ENCODE measurements at places on chromosomes 4 and X.

- no peak for DNase-seq
These were observed 73.3 kb upstream of the SOD3 start for GRCh38 chr4:24722026-24722568.

GRCh38 chrX:97310373-97310772 lies 426.7 kb downstream of the RPA4 start:
- DNase-seq: no peak

DNA sequence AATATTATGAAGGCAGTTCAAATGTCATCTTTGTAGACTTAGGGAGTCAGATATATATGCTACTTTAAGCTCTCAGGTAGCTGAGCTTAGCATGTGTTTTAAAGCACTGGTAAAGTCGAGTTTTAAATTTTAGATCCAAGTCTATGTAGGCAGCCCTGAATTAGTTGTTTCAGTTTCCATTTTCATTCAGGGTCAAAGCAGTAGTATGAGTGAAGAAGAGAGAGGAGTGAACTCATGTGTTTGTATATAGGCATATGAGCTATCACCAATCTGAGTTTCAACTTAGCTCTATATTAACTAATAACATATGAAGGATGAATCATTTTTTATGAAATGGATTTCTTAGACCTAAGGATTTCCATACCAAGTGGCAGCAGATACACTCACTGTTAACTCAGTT lies 1353.4 kb downstream of the FSTL5 start:
- DNase-seq: no peak

- DNase-seq: no peak
These were observed 36.6 kb downstream of the SAT1 start for GRCh38 chrX:23819385-23820234.

- DNase-seq: peak; percentile 2
These were observed 29.5 kb downstream of the DMP1 start for GRCh38 chr4:87679449-87680169.

DNA sequence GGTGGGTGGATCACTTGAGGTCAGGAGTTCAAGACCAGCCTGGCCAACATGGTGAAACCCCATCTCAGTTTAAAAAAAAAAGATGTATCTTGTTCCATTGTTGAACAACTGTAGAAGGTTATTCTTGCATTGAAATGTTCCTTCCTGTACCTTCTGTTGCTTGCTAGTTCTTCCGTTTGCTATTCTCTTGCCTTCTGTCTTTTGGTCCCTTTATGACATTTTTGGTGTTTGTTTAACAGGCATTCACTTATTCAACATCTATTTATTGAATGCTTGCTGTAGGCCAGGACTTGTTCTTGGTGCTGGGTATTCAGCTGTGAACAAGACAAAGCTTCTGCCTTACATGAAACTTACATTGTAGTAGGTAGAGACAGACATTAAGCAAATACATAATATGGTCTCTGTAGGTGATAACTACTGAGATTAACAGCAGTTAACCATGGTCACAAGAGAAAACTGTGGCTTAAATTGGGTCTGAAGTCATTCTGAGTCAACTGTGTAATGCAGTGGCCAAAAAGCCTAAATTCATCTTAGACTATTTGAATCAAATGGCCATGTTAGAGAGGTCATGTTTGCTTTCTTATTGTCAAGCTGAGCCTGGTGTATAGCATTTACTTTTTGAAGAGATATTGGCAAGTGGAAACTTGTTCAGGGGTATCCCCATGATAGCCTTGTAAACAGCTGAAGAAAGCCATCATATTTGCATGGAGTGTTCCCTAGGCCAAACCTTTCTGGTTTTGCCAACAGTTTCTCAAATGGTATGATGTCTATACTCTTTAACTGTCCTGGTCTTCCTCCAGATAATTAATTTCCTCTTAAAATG lies 35.6 kb downstream of the GAB1 start:
- DNase-seq: no peak

GRCh38 chr4:11019451-11020240 lies 335.1 kb upstream of the CLNK start:
- DNase-seq: no peak

DNA sequence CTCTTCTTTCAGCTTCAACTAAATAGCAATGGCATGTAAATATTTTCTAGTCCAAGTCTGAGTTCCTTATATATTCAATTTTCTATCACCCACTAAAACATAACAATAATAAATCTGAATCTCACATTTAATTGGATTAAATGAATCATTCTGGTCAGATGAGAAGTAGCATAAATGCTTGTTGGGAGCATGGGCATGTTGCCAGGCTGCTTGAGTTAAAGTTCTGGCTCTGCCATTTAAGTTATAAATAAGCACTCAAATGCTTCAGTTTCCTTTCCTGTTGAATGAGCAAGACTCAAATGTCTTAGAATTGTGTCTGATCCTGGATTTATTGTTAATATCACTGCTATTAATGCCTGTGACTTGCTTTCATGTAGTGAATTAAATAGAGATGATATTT lies 496.3 kb downstream of the STPG2 start:
- DNase-seq: no peak

GRCh38 chr4:57966987-57967760 lies 857.0 kb upstream of the IGFBP7 start:
- DNase-seq: no peak

GRCh38 chr4:150782921-150783320 lies 201.0 kb downstream of the MAB21L2 start:
- no peak for DNase-seq

DNA sequence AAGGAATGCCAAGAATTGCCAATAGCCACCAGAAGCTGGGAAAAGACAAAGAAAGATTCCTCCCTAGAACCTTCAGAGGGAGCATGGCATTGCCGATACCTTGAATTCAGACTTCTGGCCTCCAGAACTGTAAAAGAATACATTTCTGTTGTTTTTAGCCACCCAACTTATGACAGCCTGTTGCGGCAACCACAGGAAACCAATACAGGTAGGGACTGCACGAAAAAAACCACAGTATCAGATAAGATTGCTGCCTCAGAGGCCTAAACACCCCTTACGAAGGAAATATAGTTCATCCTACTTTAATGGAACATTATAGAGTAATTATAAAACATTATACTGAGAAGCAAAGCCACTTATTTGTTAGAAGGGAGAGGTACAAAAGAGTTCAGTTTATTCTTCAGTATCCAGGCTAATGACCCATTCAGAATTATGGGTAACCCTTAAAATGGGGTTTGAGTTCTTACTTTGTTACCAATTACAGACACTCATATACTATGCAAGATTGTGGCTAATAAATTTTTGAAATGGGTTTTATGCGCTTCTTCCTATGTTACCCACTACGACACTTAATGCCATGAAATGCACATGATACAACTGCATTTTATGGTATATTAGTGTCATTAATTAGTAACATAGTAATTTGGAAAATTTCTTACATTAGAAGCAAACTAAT lies 37.4 kb upstream of the SMIM10L2A start:
- peak; percentile 3 for DNase-seq

DNA sequence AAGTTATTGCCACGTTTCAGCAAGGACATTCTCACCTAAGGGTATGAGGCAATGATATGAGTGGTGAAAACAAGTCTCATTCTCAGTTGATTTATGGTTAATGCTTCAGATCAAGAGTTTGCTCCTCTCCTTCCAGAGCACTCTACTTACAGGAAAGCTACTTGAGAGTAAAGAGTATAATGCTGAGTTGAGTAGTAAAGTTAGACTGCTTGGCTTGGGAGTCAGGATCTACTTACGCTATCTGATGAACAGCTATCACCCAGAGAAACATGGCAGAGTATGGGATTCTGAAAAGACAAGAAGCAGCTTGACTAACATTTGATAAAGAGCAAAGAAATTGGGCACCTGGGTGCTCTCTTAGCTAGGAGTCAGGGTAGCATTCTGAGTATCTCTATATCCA lies 211.8 kb downstream of the GLUD2 start:
- no peak for DNase-seq

DNA sequence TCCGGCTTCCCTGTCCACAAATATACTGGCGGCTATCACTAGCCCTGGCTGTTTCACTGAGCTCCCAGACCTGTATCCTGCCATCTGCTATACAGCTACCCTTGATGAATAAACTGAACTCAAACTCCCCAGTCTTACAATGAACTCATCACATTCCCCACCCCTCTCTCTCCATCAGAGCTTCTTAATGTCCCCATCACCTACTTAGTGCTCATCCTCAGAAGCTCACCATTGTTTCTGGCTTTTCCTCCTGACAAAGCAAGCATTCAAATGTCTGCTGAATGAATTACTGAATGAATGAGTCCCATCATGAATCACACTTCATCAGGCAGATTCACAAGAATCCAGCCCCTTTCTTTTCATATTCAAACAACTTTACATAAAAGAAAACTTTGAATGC lies 5.7 kb upstream of the DGAT2L6 start:
- DNase-seq: no peak

DNA sequence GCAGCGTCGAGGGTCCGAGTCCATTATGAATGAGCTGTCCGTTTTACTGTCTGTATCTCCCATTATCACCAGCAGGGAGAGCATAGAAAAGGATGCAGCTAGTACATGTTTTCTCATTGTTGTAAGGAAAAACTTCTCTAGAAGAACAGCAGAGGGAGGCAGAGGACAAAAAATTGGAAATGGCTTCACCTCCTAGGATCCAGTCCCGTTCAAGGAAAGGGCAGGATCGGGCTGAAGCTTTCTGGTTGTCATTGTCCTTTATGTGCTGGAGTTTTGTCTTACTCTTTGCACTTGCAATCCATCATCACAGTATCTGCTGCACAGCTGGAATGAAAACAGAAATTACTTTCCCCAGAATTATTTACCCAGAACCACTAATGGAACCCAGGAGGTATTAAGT lies 14.7 kb downstream of the NDP start:
- no peak for DNase-seq

DNA sequence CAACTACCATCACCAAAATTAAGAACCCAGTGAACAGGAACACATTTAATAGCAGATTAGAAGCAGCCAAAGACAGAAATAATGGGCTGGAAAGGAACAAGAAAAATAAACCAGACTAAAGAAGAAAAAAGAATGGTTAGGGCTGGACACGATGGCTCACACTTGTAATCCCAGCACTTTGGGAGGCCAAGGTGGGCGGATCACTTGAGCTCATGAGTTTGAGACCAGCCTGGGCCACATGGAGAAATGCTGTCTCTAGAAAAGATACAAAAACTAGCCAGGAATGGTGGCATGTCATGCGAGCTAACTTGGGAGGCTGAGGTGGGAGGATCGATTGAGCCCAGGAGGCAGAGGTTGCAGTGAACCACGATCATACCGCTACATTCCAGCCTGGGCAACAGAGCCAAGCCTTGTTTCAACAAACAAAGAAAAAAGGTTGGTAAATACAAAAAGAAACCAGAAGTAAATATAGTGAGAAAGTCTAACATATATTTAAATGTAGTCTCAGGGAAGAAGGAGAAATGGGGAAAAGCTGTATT lies 102.0 kb downstream of the AFAP1 start:
- no peak for DNase-seq

DNA sequence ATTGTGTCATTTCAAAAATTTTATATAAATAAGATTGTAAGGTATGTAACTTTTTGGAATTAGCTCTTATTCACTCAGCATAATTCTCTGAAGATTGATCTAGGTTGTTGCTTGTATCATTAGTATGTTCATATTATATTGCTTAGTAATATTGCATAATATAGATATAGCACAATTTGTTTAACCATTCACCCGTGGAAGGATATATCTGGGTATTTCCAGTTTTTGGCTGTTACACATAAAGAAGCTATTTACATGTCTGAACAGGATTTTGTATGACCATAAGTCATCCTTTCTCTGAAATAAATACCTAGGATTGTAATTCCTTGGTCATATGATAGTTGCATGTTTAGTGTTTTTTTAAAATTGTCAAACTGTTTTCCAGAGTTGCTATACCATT lies 82.5 kb downstream of the CPEB2 start:
- no peak for DNase-seq

DNA sequence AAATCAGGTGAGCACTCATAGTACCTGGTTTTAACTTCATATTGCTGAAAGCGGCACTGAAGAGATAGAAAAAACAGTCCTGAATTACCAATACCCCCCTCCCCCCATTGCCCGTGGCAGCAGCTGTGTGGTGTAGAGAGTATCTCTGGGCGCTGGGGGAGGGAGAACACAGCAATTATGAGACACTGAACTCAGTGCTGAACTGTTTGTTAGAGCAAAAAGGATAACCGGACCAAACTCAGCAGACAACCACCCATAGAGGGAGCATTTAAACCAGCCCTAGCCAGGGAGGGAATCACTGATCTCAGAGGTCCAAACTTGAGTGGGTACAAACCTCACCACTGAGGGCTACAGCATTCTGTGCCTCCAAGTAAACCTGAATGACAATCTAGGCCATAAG lies 457.4 kb upstream of the TEX13C start:
- no peak for DNase-seq

DNA sequence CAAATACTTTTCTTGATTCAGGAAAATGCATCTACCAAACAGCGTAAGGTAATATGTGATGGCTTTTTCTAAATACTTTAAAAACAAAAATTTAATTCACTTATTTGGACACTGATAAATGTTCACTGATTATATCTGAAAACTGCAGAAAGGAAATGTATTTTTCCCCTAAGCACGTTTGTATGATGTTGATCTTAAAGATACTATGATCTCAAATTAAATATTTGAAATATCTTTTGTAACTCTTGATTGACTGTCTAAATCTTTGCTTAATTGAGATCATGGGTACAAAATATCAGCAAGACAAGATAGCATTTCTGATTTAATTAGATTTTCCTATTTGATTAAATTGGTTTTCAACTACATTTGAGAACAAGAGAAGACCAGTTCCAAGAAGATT lies 281.0 kb upstream of the UGT8 start:
- DNase-seq: no peak

DNA sequence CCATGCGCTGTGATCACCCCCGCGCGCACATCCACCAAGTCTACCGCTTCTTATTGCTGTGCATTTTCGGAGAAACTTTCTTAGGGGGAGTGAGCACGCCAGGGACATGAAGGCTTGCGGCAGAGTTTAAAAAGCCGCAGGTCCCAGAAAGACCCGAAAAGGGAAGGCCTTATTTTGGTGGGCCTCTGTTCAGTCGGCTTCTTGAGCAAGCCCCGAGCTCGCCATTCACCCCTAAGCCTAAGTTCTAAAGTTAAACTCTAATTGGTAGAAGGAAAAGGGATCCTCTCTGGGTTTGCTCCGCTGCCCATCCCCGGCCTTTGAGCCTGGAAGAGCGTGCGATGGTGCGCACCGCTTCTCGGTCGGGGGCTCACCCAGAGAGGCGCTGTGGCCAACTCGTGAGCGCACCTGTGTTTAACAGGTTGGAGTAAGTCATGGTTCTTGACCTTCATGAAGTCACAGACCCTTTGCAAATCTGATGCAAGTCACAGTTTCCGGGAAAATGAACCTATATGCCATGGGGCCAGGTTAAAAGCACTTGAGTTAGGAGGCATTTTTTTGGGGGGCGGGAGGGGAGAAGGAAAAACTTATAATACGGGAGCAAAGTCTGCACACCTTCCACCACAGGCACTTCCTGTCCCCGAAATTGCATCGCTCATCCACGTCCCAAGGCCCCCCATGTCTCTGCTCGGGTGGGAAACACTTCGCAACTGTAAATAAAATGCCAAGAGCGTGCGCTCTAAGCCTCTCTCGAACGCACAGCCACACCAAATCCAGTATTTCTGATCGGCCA lies 1.9 kb downstream of the PHOX2B start:
- no peak for DNase-seq

- DNase-seq: no peak
These were observed 141.4 kb upstream of the PAK3 start for GRCh38 chrX:110954428-110955100.

GRCh38 chr4:66032571-66032970 lies 362.3 kb upstream of the EPHA5 start:
- no peak for DNase-seq
